ENCODE measurements at places on chromosomes 2 and 18. TPM values are rescaled to one million over a fixed set of nuclear protein-coding genes. Genes with fewer than 3 reads are reported as not detected.
A peak's percentile ranks its signal among the peaks of the same experiment; 100 is the strongest.

GRCh38 chr2:181915102-181915501 lies 23.6 kb downstream of the ITPRID2 start:
- DNase-seq: no peak

DNA sequence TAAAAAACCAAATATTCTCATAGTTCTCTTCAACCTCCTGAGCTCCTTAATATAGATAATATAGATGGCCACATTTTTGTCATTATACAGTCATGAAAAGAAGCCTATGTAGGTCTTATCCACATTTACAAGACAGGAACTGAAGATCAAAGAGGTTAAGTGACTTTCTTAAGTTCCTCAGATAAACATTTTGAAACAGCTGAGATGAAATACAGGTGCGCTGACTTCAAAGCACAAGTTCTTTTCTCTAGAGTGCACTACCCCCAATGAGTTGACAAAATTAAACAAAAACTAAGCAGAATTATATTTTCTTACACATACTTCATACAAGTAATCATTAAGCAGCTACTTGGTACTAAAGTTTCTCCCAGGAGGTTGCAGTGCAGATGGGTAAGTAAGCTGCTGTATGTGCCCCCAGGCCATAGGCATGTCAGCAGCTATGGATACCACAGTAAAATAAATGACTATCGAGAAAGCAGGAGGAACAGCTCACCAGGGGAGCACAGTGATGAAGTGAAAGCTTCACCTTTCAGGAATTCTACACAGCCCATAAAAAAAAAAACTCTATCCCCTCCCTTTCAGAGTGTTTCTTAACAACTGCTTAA lies 199.8 kb downstream of the DPP10 start:
- no peak for DNase-seq

- peak; percentile 82 for DNase-seq
Measured at GRCh38 chr2:45823723-45824206, 172.3 kb downstream of the PRKCE start.

The PCARE gene
- not detected for total RNA-seq

GRCh38 chr18:37930640-37931039 lies 365.0 kb upstream of the CELF4 start:
- DNase-seq: no peak

The CRYGD gene
- total RNA-seq: not detected

- no peak for DNase-seq
Measured at GRCh38 chr2:206982360-206982955, 43.1 kb downstream of the CPO start.

The ECEL1 gene
- total RNA-seq: not detected

The DNAH7 gene
- total RNA-seq: 5.5 TPM

GRCh38 chr2:7037340-7038333 lies 120.4 kb downstream of the RNF144A start:
- peak; percentile 76 for DNase-seq

DNA sequence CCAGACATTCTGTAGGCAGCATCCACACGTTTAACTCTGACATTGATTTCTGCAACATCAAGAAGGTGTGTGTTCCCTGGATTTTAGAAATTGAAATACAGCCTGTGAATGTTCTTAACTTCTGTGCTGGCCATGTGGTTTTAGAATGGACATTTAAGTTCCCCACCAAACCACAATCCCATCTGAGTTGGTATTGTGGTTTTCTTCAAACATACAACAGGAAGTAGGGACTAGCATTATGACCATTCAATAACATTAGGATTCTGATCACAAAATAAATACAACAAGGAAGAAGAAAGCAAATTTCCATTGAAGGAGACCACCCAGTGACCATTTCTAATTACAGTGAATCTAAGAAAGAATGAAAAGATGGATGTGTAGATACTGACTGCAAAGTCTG lies 51.2 kb downstream of the MAP3K20 start:
- DNase-seq: no peak

DNA sequence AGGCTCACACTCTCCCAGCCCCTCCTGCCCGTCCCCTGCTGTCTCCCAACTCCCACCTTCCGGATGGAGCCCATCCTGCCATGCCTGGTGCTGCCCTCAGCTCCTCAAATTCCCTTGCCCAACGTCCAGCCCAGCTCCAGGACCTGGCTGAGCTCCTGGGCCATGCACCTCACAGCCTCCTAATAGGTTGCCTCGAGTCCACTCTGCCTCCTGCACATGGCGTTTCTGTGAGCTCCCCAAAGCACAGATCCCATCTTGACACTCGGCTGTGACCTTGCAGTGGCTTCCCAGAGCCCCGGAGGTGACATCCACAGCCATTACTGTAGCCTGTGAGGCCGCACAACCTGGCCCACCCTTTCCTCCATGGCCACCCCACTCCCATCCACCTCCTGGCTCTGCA lies 191.9 kb upstream of the SALL3 start:
- DNase-seq: no peak

The UGT1A6 gene
- total RNA-seq: 6.4 TPM

DNA sequence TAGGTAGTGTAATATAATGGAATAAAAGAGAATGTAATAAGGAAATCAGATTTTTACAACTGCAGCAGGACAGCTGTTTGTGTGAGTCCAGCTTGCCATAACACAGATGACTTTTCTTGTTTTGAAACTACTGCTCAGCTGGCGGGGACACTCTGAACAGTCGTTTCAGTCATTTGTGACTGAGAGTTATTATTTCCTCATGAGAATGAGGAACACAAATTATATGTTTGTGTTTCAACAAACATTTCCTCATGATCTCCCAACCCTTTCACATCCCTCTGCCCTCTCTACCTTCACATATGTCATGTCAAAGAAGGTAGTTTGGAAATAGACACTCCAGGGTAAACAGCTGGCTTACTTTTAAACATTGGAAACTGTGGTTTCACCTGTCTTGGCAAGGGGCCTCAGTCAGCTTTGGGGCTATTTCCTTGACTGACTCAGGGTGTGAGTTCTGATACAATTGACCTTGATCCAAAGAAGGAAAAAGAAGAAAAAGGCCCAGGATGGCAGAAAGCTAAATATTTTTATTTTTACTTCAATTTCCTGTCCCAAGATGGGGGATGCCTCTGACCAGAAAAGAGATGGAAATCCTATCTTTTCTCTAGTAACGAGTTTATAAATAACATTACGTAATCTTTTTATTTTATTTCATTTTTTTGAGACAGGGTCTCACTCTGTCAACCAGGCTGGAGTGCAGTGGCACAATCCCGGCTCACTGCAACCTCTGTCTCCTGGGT lies 593 bp downstream of the SP140L start:
- no peak for DNase-seq

GRCh38 chr2:68466778-68467076 lies 367 bp downstream of the FBXO48 start:
- no peak for DNase-seq

GRCh38 chr2:45180779-45181178 lies 171.5 kb upstream of the SIX2 start:
- DNase-seq: no peak

- peak; percentile 66 for DNase-seq
Measured at GRCh38 chr2:207530160-207531031, 634 bp downstream of the CREB1 start.

DNA sequence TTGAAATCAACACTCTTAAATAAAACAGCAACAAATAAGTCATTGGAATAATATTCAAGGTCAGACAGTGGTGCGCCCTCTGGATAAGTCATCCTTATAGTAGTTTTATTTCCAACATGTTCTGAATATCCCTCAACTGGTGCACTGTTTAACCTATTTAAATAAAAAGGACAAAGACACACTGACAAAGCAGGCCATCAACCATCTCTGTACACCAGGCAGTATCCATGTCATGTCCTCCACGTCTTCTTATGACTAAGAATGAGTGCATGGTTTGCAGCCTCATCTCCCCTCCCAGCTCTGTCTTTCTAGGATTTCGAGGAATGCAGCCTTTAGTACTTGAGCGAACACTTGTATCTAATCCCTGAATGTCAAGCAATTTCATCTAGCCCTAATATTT lies 42.4 kb downstream of the ST3GAL5 start:
- DNase-seq: no peak

DNA sequence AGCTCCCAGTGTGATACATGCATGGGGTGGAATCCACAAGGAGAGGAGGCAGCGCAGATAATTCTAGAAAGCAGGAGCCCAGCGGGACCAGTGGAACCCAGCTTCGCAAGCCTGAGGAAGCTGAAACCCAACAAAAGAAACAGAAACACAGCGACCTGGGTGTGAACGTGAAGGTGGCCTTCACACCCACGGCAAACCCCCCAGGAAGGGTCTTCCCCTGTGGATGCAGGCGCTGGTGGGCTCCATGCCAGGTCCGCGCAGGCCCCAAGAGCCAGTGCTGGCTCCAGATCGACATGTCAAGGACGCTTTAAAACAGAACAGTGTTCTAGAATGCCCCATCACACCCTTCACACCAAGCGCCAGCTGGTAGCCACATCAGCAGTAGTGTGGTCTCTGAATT lies 22.1 kb downstream of the KIF1A start:
- DNase-seq: no peak

DNA sequence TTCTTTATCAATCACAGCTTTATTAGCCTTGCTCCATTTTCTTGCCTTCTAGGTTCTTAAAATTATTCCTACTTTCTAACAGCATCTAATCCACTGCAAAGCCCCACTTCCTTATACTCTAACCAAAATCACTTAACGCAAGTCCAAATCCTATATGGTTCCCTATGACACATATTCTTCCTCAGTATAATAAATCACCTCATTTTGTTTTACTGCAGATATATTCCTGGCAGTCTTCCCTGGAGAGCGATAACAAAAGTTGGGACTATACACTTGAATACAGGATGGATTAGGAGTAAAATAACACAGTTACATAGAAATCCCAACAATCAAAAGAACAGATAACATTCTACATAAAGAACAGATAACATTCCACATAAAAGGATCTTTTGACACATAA lies 144.8 kb downstream of the ATAD2B start:
- no peak for DNase-seq

- DNase-seq: no peak
Measured at GRCh38 chr2:138814123-138814898, 34.1 kb upstream of the NXPH2 start.

GRCh38 chr2:27833931-27834330 lies 56.3 kb downstream of the RBKS start:
- no peak for DNase-seq

The DPP4 gene
- total RNA-seq: 14.7 TPM

GRCh38 chr18:79335833-79336360 lies 59.8 kb upstream of the NFATC1 start:
- DNase-seq: no peak

Measured in left colon (tissue), 2 donors.